ENCODE measurements at places on chromosomes 2 and 18.

DNA sequence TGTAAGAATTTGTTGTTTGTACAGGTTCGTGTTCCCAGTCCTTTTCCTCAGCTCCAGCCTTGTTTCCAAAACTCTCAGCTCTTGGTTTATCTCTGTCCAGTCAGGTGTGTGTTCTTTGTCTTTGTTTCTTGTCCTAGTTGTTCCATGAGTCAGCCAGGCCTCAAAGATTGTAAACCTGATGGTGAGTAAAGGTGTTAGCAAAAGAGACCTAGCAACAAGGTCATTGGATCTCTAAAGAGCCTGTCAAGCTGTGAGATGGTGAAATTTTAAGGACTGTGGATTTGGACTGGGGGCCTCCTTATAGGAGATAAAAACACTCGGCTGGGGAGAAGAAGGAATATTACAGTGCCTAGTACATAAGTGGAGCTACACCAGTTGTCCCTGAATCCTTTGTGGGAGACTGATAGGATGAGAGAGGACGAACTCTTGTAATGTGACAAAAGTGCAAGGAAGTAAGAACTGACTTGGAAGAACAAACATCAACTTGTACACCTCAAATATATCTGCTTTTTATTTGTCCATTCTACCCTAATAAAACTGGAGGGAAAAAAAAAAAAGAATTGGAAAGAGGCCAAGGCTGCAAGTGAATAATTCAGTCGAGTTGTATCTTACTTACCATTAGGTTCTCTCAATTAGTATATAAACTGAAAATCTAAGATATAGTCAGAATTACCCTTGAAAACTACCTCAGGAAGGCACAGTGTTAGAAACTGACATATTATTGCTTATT, 37.2 kb downstream of the ITGA6 start:
- DNase-seq = no peak

DNA sequence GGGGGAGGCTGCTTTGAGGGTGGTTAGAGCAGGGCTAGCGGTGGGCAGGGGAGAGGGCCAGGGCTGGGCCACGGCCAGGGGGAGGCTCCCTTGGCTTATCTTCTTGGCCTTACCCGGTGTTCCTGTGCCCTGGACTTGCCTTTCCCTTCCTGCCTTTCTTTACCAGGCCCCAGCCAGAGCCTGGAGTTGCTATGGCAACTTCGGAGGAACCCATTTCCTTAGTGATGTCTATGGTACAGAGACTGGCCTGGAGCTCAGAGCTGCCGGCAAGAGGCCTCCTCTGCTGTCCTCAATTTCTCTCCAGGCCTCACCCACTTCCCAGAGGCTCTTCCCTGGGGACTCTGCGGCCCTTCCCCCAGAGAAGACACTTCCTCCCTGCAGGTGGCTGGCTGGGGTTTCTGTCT, 11.5 kb downstream of the SPEG start:
- DNase-seq = peak; percentile 73

DNA sequence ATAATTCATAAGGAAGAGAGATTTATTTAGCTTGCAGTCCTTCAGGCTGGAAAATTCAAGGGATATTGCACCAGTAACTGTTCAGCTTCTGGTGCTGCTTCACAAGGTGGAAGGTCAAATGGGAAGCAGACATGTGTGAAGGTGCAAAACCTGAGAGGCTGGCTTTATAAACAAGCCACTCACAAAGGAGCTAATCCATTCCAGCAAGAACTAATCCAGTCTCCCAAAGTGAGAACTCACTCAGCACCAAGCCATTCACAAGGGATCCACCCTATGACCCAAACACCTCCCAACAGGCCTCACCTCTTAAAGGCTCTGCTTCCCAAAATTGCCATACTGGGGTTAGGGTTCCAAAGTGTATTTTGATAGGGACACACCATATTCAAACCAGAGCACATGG, 1018.4 kb upstream of the ACVR2A start:
- DNase-seq = no peak

GRCh38 chr2:239443666-239444567, 43.1 kb upstream of the HDAC4 start:
- DNase-seq = no peak

GRCh38 chr18:53114441-53114840, 774.4 kb downstream of the DCC start:
- no peak for DNase-seq

- DNase-seq = no peak
Observed at GRCh38 chr2:216540920-216541319, 42.3 kb downstream of the RPL37A start.

DNA sequence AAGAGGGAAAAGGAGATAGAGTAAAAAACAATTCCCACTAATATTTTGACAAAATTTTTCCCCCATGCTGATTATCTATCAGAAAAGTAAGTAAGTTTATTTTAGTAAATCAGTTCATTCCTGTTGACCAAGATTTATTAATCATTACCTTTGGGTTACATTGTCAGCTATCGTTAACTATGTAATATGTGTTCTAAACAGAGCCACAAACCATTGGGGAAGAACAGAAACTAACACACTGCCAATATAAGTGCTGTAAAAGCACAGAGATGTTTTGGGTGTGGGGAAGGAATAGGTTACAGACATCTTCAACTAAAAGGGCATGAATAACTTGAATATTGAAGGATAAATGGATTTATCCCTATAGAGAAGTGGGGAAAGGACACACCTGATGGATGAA, 42.5 kb upstream of the ACADL start:
- no peak for DNase-seq

GRCh38 chr2:148971547-148971946, 67.0 kb upstream of the LYPD6B start:
- no peak for DNase-seq

DNA sequence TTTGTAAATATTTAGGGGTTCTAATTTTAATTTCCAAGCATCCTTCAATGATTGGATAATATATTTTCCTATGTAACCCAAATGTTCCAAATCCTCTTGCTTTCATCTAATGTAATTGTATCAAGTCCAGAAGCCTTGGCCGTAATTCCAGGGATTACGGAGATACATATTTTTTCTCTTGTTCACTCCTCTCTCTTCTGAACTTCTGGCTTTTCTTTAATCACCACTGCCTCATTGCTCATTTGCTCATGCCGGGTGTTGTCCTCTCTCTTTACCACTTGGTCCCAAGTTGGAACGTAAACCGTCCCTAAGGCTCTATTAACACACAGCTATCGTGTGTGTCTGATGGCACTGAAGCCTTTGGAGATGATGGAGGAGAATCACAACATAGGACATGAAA, 188.7 kb upstream of the COL3A1 start:
- DNase-seq = no peak

DNA sequence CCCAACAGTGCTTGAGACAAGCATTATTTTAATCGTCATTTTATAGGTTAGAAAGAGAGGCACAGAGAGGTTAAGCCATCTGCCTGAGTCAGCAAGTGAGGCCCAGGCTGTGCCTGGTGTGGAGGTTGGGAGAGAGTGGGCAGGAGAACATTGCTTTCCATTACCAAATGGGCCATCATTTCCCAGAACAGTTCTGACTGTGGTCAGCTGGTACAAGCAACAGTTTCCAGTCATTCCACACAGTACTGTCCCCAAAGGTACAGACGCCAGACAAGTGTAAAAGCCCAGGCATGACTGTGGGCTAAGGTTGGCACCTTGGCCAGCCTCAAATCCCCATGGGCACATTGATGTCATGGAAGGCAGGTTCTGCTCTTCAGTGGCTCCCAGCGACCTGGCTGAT, 98.2 kb upstream of the LCLAT1 start:
- no peak for DNase-seq

DNA sequence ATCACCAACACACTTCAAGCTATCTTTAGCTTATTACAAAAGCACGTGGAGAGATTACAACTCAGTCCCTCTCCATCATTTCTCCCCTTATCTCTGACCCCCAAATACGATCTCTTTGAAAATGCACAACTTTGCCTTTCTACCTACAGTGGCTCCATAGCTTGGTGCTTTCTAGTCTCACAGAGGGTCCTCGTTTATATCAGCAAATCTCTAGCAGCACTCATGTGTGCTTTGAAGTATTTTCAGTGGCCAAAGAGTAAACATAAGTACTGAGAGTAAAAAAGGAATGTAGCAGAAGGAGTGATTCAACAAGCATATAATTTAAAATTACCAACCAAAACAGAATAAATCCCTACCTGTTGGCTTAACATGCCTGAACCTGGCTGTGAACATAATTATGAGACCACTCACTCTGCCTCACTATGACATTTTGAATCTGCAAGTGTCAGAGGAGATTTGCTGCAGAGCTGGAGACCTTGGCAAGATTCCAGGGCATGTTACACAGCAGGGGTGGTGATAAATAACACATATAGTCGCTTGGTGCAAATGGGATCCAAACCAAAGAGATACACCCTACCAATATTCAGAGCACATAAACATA, 54.6 kb downstream of the LAMA3 start:
- DNase-seq = no peak

GRCh38 chr2:236404346-236404745, 140.1 kb upstream of the ASB18 start:
- DNase-seq = no peak

DNA sequence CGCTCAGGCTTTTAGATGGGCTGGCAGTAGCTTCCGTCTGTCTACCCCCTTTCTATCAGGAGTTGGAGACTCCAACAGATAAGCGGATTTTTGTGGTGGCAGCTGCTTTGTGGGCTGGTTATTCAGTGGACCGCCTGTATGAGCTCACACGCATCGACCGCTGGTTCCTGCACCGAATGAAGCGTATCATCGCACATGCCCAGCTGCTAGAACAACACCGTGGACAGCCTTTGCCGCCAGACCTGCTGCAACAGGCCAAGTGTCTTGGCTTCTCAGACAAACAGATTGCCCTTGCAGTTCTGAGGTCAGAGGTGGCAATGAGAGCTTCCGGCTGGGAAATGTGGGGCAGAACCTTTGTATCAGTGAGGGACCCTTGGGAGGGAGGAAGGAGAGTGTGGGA, 14.8 kb downstream of the CAD start:
- DNase-seq = no peak

DNA sequence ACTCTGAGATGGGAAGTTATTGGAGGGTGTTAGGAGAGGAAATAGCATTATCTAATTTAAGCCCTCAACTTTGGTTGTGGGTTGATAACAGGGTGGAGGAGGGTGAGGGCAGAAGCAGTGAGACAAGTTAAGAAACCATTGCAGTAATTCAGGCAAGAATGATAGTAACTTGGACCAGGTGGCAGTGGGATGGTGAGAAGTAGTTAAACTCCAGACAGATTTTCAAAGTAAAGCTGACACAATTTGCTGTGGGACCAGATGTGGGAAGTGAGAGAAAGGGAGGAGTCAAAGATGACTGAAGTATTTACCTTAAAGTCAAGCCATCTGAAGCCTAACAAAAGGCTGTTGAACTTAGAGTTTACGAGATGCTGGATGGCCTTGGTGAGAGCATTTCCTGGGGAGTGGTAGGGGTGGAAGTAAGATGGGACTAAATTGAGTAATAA, 163.2 kb upstream of the KLF7 start:
- DNase-seq = no peak

GRCh38 chr2:5826979-5827655, 134.9 kb downstream of the SOX11 start:
- DNase-seq = peak; percentile 59

DNA sequence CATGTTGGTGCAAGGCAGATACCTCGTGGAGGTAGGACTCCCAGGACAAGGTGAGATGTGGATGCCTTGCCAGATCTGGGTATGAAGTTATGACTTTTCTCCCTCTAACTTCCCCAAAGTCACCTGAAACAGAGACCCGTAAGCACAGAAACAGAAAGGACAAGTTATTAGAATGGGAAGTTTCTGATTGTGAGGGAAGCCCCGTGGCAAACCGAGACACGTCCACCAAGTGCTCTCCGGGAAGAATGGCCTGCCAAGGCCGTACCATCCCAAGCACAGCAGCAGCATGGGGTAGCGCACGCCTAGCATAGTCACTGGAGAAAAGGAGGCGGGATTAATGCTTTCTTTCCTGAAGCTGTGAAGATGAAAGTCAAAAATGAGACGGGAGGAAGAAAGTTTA, 110.6 kb downstream of the ZNF532 start:
- no peak for DNase-seq

DNA sequence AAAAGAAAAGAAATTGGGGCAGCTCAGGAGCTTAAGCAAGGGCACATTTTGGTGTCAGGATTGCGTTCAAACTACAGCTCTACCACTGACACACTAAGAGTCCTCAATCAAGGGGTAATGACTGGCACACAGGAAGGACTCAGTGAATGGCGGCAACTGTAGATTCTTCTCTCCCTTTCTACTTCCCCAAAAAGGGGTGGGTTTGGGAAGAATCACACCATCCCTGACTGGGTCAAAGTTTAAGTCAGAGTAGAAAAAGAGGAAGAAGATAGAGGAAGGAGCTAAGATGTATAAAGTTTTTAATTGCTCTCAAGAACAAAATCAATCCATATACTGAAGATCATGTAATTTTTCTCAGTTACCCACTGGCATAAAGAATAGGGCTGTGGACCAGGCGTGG, 2.6 kb downstream of the NLRC4 start:
- DNase-seq = no peak

- peak; percentile 34 for DNase-seq
Observed at GRCh38 chr2:222554517-222554916, 101.4 kb downstream of the FARSB start.

- no peak for DNase-seq
Observed at GRCh38 chr2:235215248-235215647, 263.4 kb downstream of the SH3BP4 start.

DNA sequence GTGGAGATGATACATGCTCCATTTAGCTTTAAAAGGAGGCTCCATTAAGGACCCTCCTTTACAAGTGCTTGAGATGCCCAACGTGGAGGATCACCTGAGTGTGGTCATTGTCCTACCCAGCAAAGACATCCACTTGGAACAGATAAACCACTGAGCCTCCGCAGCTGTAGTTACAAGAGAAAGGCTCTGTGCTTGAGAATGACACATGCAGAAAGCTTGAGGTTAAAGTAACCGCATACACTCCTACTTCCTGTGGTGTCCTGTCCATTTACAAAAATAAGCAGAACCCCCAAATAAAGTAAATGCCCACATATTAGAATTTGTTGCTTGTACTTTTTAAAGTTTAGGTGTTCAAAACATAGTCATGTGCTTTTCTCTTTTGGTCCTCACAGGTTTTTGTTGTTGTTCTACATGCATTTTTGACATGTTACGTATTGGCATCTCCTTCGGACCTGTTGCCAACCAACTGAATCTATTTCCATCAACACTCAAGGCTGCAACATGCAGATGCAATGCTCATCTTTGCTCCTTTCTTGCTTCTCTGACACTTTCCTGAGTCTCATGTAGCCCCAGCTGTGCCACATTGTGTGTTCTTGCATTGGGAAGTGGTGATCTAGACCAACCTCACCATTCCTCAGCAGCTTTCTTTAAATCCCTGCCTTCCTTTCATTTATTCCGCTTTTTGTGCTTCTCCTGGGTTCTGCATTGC, 56.0 kb downstream of the SERPINB7 start:
- no peak for DNase-seq

GRCh38 chr2:172147944-172148650, 45.4 kb upstream of the DLX2 start:
- no peak for DNase-seq

DNA sequence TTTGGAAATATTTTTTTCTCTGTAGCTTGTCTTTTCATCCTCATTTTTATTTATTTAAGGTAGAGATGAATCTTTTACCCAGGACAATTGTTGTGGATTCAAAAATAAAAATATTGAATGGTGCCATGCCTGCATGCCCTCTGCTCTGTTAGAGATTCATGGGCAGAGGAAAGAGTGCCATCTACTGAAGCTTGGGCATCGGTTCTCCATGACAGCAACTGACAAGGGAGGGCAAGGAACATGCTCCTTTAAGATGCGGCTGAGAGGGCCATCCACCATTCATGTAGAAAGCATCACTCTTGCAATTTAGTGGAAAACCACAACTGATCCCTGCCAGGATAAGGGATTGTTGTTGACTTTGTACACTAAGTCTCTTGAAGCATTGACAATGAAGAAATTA, 79.9 kb downstream of the PARD3B start:
- no peak for DNase-seq

GRCh38 chr2:196914867-196915460, 11.5 kb downstream of the PGAP1 start:
- no peak for DNase-seq

All from lung (tissue), 17 donors.